Foreskin keratinocyte (primary cell): ENCODE measurements at places on chromosomes 6 and 20. TPM values are rescaled to one million over a fixed set of nuclear protein-coding genes. Genes with fewer than 3 reads are reported as not detected.

The PTCRA gene
- not detected in 2 replicates for total RNA-seq

GRCh38 chr6:134525190-134525868, 207.4 kb upstream of the SGK1 start:
- DNase-seq, result no peak

GRCh38 chr6:81172056-81172740, 580.3 kb downstream of the TENT5A start:
- DNase-seq, result no peak

GRCh38 chr6:53032849-53033248, 32.4 kb upstream of the FBXO9 start:
- DNase-seq, result no peak

- no peak for DNase-seq
Observed at GRCh38 chr20:21280522-21281016, 22.6 kb upstream of the XRN2 start.
